ENCODE measurements at places on chromosomes 16 and 17. TPM values are rescaled to one million over a fixed set of nuclear protein-coding genes. Genes with fewer than 3 reads are reported as not detected.
A peak's percentile ranks its signal among the peaks of the same experiment; 100 is the strongest.

DNA sequence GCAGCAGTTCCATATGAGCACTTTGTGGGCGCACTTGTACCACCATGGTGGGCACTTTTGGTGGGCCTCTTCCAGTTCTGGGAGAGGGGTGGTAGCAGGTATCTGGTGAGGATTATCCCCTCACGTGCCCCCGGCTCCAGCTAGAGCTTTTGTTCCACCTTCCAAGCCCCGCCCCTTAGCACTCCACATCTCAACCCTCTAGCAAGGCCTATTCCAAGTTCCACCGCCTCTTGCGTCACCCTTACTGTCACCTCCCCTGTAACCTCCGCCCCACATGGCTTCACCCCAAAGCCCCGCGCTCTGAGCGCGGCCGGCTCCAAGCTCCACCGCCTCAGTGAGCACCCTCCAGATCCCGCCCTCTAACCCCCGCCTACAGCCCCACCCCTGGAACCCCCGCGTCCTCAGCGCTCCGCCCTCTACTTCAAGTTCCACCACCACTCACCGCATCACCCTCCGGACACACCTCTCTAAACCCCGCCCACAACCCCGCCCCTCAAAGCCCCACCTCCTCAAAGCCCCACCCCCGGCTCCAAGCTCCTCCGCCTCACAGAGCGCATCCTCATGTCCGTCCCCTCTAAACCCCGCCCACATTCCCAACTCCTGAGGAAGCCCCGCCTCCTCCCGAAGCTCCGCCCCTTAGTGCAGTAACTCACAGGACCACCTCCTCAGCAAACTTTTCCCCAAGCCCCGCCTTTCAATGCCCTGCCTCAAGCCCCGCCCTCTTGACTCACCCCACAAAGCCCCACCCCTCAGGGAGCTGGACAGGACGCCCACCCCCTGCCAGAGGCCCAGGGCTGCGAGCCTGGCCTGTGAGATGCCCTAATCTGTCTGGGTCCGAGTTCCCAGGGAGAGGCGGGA, 11.1 kb downstream of the SCN4A start:
- DNase-seq: peak; percentile 88

GRB7 gene
- 114 TPM for total RNA-seq

MYH8 gene
- total RNA-seq: not detected

GRCh38 chr17:57911834-57912673, 43.2 kb downstream of the CUEDC1 start:
- DNase-seq: peak; percentile 94

- no peak for DNase-seq
Observed at GRCh38 chr16:67446968-67447507, 16.1 kb downstream of the HSD11B2 start.

DNA sequence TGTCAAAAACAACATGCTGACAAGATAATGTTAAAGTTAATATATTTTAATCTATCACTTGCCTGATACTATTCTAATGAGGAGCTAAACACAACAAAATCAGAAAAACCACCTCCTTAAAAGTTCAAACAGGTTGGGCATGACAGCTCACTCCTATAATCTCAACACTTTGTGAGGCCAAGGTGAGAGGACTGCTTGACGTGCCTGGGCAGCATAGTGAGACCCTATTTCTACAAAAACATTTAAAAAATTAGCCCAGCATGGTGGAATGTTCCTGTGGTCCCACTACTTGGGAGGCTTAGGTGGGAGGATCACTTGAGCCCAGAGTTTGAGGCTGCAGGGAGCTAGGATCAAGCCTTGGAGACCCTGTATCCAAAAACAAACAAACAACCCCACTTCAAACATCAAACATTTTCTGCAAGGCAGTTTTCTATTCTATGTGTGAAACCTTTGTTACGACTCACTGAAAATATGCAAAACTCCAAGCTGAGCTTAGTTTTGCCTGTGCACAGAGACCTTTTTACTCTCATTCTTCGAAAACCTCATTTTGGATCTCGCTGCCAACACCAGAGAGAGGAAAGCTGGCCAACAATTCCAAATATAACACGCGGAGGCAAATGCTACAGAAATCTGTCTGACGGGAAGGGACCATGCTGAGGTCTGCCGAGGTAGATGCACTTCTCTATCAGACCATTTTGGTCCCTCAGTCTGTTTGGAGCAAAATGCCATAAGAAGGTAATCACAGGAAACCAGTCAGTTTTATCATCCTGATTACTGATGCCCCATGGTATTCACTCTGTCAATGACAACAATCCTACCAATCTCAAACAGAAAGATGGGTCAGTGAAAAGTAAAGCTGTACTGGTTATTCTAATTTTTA, 6.2 kb downstream of the PHF12 start:
- no peak for DNase-seq

Measured in suprapubic skin (tissue), 4 donors.